AML-193 (cell line): ENCODE measurements at places on chromosomes 6 and 20.

- DNase-seq: no peak
Observed at GRCh38 chr6:11978169-11978987, 33.7 kb upstream of the HIVEP1 start.

GRCh38 chr6:137676888-137677287, 182.7 kb upstream of the OLIG3 start:
- DNase-seq: no peak

DNA sequence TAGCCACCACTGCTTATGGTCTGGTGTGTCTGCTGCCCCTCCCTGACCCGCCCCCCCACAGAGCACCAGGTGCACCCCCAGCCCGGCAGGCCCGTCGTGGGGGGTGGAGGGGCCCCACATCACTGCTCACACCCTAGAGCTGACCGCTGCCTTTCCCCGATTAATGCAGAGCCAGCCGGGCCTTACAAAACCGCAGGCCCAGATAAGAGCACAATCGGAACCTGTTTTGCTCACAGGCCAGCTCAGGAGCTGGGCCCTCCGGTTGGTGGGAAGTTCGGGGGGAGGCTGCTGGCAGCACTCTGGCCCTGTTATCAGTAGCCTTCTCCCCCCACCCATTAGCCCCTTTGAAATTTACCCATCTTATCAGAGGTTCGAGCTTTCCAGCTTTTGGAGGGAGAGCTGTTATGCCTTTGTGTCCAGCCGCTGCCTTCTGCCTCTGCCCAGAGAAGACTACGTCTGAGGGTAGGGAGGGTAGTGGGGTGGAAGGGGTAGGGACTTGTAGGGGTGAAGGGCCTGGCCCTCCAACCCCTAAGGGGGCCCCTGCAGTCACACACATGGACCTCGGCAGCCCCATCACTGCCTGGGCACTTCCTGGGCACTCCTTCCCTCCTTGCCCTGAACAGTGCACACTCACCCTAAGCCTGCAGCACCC, 6.9 kb upstream of the SPDEF start:
- no peak for DNase-seq

- no peak for DNase-seq
Observed at GRCh38 chr20:2750491-2751251, 49.8 kb downstream of the CPXM1 start.

- no peak for DNase-seq
Observed at GRCh38 chr6:45112711-45113110, 215.4 kb upstream of the RUNX2 start.

DNA sequence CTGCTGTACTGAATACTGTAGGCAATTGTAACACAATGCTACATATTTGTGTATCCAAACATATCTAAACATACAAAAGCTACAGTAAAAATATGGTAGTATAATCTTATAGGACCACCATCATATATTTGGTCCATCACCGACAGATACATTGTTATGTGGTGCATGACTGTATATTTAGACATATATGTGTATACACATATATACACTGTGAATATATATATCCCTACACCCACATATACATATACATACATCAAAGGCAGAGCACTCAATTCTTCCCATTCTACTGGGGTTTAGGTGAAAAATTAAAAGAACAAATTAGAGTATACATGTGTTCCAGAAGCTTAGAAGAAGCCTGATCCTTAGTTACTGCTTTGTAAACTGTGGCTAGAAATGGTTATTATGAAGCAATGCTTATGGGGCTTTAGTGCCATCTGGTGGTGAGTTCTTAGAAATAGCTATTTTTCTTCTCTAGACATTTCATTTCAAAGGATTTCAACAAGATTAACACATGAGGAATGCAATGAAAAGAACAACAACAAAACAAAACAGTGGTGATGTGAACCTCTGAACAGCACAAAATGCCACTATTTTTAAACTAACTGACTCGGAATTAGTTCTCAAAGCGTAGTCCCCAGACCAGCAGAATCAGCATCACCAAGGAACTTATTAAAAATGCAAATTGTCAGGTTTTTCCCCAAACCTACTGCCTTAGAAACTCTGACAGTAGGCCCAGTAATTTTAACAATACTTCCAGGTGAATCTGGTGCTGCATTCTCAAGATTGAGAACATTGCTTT, 38.0 kb downstream of the PKHD1 start:
- DNase-seq: peak; percentile 75

GRCh38 chr20:8228315-8228714, 96.2 kb downstream of the PLCB1 start:
- DNase-seq: no peak
